ENCODE measurements at places on chromosomes 1 and 21.

GRCh38 chr1:206952171-206952570 lies 5.9 kb upstream of the PIGR start:
- DNase-seq, result no peak

- DNase-seq, result no peak
These were observed 162.0 kb upstream of the C21orf91 start for GRCh38 chr21:17981060-17981740.

DNA sequence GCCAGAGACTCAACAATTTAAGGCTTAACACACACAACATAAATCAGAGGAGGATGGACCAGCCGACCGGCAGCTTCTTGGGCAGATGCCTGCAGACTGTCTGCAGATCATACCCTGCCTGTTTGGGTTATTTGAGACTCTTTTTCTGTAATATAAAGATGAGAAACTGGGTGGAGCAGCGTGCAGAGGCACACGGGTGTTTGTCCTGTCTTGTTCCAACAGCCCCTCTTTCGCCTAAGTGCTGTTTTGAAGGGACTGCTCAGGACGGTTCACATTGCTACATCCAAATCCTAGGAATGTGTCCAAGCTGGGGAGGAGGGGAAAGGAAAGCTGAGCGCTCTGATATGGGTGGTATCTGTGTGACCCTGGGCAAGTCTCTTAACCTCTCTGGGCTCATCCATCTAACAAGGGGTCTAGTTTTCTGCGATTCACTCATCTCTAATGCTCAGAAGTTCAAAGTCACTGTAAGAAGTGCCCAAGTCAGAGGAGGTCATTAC lies 149.9 kb downstream of the CLIC6 start:
- DNase-seq, result no peak

DNA sequence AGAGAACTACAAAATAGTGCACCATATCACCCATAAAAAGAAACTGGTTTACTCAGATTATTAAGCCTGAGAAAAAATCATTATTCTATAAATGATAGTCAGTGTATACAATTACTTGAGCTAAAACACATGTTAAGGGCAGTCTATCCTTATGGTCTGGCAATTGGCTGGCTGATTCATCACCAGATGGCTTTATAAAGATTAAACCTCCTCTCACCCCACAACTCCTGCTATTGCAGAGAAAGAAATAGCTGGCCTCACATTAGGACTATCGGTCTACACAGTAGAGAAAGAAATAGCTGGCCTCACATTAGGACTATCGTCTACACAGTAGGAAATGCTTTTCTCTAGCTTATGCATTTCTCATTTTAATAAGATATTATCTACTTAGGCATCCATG lies 21.2 kb downstream of the CEP170 start:
- DNase-seq, result no peak

DNA sequence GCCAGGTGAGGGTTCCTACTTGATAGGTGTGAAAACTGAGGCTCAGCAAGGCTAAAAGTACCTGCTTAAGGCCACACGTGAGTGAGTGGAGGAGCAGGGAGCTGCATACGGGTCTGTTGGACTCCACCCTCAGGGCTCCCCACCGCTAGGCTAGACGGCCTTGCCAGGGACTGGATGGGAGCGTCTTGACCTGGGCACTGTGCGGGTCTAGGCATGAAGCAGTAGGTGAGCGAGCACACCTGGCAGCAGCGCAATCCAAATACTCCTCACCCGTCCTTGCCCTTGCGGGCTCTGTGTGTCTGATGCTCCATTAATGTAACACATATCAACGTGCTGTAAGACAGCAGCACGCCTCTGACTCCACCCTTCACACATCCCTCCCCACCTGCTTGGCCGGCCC lies 94.0 kb downstream of the LACTBL1 start:
- DNase-seq, result no peak

DNA sequence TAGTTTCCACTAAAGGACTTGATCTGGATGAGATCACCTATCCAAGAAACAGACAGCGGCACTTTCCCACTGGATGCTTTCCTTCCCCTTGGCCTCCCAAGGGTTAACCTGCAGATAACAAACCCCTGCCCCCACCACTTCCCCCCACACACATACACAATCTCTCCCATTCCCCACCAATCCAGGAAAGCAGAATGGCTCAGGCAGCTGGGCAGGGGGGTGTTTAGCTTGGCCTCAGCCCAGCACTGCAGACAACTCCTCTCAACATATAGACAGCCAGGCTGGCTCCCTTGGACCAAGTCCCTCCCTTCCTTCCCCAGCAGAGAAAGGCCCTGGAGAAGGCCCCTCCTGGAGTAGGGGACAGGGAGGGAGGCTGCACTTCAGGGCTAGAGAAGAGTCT lies 24.6 kb downstream of the PLEKHA6 start:
- no peak for DNase-seq

DNA sequence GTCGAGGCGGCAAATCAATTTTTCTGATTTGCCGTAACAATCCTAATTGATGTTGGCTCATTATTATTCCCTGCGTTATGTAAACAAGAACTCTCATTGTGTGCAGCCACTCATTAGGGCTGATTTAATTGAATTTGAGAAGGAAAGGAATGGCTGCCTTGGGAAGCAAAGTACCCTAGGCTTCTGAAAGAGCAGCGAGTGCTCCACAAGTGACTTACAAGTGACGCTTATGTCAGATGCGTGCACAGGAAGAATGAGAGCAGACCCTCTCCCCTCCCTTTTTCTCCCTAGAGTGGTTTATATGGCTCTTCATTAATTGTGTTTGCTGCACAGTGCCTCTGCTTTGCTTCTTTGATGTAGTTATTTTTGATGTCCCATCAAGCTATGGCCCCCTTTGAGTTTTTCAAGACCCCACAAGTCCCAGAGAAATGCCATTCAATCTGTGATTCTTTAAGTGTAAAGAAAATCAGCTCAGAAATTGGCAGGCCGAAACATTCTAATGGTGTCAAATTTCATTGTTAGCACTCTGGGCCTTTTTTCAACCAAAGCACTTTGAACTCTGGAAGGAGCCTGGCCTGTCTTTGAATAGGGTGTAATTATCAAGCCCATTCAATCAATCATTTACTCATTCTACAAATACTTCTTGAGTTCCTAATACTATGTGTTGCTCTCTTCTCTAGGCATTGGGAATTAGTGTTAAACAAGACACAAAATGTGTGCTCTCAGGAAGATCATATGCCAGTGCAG lies 86.8 kb upstream of the VAV3 start:
- DNase-seq, result no peak
